Cortex of kidney (tissue), 1 donor: ENCODE measurements at places on chromosomes 6 and 20.

GRCh38 chr20:38076548-38076947, 43.0 kb downstream of the RPRD1B start:
- no peak for DNase-seq

GRCh38 chr6:163348789-163349680, 65.5 kb upstream of the QKI start:
- no peak for DNase-seq

GRCh38 chr6:96923871-96924493, 546 bp upstream of the KLHL32 start:
- no peak for DNase-seq

DNA sequence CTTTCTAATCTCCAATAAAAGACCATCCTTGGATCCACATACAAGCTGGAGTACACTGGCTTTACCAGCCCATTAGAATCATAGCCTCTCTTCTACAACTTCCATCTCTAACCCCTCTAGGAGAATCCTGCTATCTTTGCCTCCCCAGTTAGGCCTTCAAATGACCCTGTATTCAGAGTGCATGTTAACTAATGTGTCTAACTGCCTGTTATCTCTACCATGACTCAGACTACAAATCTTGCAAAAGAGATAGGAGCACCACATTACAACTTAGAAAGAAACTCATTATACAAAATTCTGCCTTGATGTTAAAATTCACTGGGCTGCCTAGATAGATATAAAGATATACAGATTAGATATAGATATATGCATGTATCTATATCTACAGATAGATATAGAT, 28.2 kb downstream of the GPR63 start:
- DNase-seq = no peak

GRCh38 chr6:85126485-85127167, 323.3 kb upstream of the NT5E start:
- no peak for DNase-seq

GRCh38 chr6:70264306-70264705, 38.6 kb downstream of the COL9A1 start:
- no peak for DNase-seq

DNA sequence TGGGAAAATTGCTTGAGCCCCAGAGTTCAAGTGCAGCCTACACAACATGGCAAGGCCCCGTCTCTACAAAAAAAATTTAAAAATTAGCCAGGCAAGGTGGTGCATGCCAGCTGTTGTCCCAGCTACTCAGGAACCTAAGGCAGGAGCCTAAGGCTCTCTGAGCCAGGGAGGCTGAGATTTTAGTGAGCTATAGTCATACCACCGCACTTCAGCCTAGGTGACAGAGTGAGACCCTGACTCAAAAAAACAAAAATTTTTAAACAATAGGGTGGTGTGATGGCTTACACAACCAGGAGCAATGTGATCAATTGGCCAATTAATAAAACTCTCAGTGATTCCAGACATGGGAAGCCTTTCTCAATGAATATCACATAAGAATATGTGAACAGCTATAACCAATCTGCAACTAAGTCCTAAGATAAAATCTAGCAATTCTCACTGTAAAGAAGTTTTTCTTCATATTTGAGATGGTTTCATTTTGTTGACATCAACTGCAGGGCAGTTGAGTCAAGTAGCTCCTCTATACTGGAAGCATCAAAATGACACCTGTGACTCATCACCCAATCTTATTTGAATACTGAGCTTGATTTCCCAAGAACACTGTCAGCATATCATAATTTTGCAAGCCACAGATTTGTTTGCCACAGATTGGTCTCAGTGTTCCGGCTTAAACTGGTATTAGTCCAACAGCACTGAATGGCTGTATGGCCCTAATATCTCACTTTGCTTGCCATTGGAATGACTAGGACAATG, 169.0 kb upstream of the GJE1 start:
- no peak for DNase-seq

DNA sequence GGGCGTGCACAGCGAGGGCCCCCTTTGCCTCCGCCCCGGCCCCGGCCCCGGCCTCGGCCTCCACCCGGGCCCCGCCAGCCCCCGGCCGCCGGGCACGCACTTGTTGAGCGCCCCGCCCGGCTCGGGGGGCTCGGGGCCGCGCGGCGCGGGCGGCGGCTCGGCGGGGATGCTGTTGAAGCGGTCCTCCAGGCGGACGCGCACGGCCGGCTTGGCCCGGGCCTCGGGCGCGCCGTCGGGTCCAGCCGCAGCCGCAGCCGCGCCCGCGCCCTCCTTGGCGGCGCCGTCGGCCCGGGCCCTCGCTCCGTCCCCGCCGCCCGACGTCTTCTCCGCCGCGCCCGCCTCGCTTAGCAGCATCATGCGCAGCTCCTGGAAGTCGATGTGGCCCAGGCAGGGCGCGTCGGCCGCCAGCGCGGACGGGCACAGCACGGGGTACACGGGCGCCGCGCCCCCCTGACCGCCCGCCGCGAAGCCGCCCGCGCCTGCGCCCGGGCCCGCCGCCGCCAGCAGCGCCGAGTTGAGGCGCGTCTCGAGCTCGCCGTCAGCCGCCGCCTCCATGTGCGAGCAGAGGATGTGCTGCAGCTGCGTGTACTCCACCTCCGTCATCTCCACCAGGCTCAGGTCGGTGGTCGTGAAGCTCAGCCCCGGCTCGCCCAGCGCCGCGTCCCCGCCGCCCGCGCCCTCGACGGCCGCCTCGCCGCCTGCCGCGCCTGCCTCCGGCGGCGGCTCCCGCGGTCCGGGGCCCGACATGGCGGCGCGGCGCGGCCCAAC, 514 bp downstream of the TCFL5 start:
- DNase-seq = no peak

GRCh38 chr6:71011871-71012371, 55.1 kb upstream of the B3GAT2 start:
- no peak for DNase-seq

DNA sequence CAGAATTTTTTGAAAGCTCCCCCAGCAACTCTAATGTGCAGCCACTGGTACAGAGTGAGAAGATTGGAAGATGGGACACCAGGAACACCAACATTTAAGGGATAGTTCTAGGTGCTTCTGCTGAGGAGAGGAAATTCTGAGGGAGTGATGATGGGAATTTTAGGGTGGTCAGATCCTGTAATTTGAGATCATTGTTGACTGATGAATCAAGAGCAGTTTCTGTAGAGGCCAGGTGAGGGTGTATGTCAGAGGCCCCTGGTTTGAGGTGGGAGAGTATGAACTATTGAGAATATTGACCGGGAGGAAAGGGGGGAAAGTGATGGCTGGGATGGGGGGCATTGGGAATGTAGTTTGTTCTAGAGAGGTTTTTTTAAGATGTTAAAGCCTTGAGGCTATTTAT, 47.2 kb downstream of the PTPRA start:
- DNase-seq = no peak

DNA sequence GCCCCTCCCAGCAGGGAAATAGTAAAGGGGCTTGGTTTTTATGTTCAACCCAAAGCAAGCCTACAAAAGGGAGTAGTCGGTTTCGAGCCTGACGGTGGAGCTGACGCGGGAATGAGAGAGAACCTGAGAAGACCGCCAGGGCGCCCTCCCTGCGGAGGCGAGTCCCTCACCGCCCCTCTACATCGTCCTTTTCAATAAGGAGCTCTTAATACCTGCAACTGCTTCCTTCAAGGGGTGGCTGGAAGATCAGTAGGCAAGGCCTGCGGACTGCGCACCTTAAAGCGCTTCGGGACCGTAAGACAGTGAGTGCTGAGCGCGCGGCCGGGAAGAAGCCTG, 709 bp upstream of the ZNF76 start:
- DNase-seq = no peak

DNA sequence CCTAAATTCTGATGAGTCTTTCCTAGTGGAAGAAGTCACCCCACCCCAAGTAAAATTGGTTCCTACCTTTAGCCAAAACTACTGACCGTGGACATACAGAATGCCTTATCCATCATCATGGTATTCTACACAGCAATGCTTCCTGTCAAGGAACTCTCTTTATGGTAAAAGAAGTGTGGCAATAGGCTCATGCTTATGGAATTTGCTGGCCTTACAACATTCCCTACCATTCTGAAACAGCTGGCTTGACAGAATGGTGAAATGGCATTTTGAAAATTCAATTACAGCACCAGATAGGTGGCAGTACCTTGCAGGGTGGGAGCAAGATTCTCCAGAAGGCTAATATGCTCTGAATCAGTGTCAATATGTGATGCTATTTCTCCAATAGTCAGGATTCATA, 41.8 kb upstream of the BACH2 start:
- no peak for DNase-seq

DNA sequence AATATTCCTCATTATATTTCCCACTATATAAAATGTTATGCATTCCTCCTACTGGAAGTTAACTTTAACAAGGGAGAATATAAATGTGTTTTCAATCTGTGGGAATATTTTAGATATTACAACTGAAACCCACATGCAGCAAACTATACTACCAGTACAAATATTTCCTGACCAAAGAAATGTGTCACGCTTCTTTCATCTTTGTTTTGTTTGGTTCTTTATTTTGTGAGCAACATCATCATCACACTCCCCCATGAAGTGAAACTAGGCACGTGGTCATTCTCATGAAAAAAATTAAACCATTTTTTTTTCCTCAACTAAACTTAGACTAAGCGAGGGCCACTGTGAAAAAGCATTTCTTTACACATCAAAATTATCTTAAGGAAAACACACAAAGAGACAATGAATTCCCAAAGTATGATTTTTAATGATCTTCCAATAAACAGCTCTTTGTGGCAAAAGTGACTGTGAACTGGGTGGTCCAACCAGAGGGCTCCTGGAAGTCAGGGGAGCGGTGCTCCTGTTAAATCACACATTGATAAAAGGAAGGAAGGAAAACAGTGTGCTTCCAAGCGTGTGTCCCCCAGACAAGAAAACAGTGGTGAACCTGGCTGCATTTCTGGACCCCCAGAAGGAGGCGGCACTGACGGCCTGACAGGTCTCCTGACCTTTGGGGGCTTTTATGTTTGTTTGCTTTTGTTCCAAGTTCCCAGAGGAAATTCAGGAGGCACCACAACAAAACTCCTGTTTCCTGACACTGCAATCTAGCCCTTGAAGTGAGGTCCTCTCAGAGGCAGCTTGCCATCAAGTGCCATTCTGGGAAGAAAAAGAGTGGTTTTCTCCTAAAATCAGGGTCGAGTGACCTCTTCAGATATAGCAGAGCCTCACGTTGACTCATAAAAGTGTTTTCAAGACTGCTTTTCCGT, 166.8 kb upstream of the FOXQ1 start:
- DNase-seq = no peak

GRCh38 chr20:32278199-32278643, 770 bp downstream of the KIF3B start:
- DNase-seq = no peak

DNA sequence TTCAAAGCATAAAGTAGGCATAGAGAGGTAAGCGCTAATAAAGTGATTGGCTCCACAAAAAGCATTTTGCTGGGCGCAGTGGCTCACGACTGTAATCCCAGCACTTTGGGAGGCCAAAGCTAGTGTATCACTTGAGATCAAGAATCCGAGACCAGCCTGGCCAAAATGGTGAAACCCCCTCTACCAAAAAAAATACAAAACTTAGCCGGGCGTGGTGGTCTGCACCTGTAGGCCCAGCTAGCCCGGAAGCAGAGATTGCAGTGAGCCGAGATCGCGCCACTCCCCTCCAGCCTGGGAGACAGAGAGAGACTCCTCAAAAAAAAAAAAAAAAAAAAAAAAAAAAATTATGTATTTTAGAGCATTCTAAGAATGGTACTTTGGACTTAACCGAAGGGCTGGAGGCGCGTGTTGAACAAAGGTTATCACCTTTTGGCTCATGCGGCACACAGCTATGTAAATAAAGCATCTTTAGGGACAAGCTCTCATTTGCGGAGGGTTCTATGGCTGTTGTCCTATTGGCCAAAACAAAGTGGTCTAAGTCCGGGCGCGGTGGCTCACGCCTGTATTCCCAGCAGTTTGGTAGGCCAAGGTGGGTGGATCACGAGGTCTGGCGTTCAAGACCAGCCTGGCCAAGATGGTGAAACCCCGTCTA, 17.4 kb downstream of the HFE start:
- no peak for DNase-seq

- DNase-seq = no peak
These were observed 208.6 kb upstream of the AGPAT4 start for GRCh38 chr6:161482517-161482858.
